ENCODE measurements at places on chromosomes 12 and 14.

- no peak for DNase-seq
These were observed 23.9 kb downstream of the LRTM2 start for GRCh38 chr12:1844223-1844622.

DNA sequence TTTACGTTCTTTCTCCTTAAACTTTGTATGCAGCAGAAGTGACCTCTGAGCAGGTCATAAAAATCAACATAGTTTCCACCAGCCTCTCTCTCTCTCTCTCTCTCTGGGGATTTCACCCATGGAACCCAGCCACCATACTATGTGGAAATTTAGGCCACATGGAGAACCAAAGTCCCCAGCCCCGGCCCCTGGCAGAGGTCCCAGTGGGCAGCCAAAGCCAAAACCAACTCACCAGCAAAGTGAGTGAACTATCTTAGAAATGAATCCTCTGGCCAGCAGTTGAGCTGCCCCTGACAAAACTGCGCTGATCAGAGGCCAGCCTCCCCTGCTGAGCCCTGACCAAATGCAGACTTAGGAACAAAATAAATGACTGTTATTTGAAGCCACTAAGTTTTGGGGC, 9.2 kb downstream of the DUSP6 start:
- DNase-seq, result no peak

- DNase-seq, result peak; percentile 39
These were observed 31.1 kb downstream of the CCDC177 start for GRCh38 chr14:69543341-69544115.

DNA sequence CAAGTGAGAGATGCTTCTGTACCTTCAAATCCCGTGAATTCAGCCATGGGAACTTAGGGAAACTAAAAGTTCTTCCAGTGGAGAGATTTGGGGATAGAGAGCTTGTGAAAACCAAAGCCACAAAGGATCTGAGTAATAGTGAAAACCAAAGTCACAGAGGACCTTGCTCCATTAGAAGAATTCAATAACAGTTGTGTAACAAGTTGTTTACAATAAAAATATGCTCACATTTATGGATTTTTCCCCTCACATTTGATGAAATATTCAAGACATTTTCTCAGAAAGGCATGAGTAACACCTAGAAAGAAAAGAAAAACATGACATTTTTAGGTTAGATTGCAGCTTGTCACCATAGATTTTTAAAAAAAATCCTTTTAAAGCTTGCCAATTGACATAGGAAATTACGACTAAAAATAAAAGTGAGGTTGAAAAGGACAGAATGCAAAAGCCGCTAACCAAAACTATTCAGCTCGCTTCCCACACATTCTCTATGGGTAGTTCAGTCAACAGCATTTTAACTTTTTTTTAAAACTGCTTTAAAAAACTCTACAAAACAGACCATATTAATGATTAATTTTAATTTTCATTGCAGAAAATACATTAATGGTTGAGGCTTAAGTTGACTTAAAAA, 113.2 kb downstream of the CAND1 start:
- no peak for DNase-seq

DNA sequence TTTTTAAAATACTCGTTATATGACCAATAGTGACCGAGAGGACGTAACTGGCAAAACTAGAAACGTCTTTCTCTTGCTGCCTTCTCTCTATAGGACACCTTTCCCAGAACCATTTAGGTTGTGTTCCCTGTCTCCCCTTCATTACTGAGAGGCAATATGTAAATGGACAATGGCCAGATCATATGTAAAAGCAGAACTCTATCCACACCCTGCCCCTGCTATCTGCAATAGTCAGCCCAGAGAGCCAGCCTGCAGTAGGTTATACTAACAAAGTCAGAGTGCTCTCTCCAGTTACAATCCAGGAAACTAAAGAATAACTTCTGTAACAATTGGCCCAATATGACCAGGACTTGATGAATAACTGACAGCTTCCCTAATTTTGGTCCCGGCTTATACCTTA, 216.8 kb downstream of the ANO6 start:
- no peak for DNase-seq

DNA sequence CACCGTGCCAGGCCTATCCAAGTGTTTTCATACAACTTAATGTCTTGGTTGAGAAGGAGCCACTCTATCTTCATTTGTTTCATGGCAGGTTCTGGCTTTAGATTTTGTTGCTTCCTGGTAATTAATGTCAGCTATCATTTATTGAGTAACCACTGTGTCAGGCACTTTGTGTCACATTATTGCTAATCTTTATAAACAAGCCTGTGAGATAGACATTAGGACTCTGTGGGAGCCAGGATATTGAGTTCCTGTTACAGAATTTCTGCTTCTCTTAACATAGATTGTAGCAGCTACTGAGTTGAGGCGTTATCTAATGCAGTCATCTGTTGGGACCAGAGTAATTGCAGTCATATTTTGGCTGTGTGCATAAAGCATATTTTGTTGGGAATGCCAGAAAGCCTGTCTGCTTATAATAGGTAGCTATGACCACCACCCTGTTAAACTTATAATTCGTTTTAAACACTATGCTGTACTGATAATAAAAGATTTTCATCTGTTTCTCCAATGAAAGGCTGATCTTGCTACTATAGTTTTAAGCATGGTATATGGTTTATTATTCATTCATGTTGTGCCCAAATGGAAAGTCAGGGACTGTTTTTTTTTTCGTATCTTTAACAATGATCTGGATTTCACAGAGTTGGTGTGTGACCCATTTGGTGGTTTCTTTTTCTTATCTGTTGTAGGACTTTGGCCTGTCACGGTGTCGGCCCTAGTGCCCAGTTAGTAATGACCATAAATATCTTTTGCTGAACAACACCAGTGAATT, 432.6 kb downstream of the PCNX1 start:
- DNase-seq, result no peak

DNA sequence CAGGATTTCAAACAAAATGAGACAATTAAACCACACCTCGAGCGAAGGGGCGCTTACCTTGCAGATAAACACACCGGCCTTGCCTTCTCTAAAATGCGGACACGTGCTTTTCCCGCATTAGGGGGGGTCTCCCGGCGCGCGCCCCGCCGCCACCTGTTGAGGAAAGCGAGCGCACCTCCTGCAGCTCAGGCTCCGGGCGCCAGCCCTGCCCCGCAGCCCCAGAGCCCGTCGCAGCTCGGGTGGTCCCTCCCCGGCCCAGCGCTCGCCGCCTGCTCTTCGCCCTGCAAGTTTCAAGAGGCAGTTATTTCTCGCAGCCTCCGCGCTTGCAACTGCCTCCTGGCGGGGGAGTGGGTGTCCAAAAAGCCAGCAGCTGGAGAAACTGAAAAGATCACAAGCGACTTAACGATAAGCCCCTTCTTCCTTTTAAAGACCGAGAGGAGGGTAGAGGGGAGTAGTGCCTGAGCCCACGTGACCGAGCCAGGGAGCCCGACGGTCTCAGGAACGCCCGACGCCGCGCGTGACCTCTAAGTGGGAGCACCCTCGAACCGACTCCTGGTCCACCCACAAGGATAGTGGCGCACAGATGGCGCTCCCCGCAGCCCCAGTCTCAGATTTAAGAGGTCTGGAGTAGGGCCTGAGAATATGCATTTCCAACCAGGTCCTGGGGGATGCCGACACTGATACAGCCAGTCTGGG, at the start of gene ESR2:
Gene ESR2, minus strand, starts transcription at position 396 of the 696 bp plus-strand sequence. CDS start 11,386 bp downstream, outside the sequence.
- peak; percentile 15 for DNase-seq

- no peak for DNase-seq
These were observed 173.5 kb downstream of the CHST11 start for GRCh38 chr12:104630230-104630670.

- peak; percentile 89 for DNase-seq
These were observed 49.6 kb downstream of the LRCOL1 start for GRCh38 chr12:132560614-132561426.

DNA sequence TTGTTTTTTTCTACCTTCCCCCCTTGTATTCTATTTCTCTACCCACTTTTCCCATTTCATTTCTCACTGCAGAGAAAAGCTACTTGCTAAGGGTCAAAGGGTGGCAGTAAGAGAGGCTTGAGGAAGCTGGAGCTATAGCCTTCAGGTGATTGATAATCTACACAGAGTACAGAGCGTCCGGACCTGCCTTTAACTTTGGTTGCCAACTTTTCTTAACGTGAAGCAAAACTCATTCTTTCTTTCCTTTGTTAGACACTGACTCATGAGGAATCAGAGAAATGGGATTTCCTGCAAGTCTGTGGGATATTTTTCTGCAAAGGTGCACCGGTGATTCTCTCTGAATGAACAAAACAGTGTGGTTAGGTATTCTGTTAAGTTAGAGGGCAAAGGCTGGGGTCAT, 133.3 kb downstream of the RMST start:
- no peak for DNase-seq

GRCh38 chr12:54140588-54141388, 48.0 kb downstream of the SMUG1 start:
- DNase-seq, result no peak

GRCh38 chr12:52927964-52928363, 21.0 kb upstream of the KRT18 start:
- no peak for DNase-seq

- peak; percentile 51 for DNase-seq
These were observed 7.7 kb upstream of the LTBP2 start for GRCh38 chr14:74619672-74620131.

GRCh38 chr12:90250766-90251165, 542.1 kb upstream of the ATP2B1 start:
- DNase-seq, result no peak

DNA sequence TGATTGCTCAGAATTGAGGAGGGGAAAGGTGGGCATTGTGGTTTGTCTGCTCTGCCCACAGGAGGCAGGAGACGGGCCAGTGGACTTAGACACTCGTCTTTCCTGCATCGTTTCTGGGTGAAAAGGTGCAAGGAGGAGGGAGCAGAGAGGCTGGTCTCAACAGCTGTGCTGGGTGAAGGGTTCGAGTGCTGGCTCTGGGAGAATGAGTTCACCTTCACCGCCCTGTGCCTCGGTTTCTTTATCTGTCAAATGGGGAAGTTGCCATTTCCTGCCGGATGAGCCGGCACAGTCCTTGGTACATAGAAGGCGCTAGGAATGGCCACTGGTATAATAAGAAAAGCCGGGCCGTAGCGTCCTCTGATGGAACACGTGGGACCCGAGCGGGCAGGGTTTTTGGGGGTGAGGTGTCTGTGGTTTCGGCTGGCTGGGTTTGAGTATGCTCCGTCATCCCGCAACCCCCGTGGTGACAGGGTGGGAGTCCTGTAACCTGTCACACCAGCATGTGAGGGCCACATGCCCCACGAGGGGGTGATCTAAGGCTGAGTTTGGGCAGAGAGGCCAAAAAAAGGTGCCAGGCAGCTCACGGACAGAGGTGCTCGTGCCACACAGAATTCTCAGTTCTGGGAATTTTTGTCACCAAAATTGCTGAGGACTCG, 7.3 kb downstream of the BCL7A start:
- no peak for DNase-seq

DNA sequence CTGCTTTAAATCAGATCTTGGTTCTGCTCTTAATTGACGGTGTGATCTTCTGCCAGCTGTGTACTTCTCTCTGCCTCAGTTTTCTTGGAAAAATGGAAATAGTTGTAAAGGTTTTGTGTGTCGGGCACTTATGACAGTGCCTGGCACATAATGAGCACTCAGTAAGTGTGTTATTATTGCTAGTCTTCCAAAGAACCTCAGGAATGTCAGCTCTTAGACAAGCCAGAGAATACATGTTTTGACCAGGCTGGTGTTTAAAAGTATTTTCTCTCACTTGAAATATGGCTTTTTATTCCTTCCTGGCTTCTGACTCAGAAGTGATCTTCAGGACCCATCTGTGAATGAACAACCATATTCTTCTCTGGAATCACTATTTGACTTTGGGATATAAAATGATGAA, 304.1 kb downstream of the SNAPC1 start:
- no peak for DNase-seq

DNA sequence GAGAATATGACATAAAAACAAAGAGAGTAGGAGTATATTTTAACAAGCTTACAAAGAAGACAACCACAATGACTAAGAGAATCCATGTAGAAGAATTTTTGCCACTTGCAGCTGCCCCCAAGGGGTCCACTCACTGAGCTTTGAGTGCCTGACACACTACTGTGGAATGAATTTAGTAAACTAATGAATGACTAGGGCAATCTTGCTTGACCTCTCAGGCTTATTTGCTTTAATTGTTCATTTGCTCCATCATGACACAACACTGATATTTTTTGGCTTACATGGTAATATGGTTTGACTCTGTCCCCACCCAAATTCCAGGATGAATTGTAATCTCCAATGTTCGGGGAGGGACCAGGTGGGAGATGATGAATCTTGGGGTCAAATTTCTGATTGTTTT, 249.1 kb upstream of the FAR2 start:
- DNase-seq, result no peak

DNA sequence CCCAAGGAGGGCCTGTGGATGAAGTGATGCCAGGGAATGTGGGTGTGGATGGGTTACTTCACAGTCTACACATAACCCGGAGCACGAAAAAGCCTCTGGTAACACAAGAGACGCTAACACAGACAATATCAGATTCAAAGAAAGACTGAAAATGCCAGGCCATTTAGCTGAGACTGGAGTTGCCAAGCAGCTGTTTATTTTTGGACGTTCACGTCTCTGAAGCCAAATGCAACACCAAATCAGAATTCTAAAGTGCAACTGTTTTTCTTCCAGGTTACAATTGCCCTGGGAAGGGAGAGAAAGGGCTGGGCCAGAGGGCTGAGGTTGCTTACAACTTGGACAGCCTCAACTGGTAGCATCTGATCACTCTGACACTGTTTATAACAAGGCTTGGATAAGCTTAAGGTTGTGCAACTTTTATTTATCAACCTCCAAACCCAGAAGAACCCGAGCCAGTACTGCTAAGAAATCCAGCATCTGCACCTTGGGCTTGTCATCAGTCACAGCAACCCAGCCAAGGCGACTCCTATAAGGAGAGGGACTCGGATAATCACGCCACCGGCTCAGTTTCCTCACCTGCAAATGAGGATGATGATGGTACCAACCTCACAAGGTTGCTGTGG, 24.8 kb downstream of the NUAK1 start:
- peak; percentile 76 for DNase-seq

- DNase-seq, result no peak
These were observed 34.3 kb downstream of the ERG28 start for GRCh38 chr14:75626396-75626795.

DNA sequence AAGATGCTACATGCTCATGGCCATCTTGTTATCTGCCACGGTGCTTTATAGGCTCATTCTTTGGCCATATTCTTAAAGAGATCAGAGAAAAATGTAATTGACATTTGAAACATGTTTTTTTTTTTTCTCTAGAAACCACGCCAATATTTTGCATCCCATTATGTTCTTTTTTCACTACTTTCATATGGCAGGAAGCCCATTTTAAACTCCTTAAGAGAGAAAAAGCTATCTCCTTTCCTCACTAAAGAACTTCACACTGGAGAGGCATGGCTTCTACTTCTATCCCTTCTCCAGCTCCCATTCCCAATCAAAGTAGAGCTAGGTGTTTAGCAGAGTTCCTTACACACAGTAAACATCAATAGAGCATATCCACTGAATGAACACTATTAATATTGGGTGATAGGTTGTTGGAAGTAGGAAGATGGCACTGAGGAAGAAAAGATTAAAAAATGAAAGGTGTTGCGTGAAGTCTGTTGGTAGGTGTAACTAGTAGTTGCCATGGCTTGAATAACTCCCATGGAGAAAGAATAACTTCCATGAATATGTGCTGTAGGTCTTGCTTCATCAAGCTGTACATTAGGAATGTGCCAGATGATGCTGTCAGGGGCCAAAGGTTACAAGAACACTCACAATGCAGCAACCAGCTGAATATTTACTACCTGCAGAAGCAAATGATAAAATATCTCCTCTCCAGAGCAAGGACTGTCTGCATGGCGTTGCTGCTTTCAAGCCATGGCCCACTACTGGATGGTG, 178.8 kb downstream of the STXBP6 start:
- no peak for DNase-seq

All from A549 (cell line).